Activated T-cell treated with anti-CD3 and anti-CD28 coated beads for 1 hour (primary cell): ENCODE measurements at places on chromosomes 3 and 15.

- DNase-seq = no peak
Observed at GRCh38 chr3:23884481-23884880, 32.3 kb downstream of the NKIRAS1 start.

DNA sequence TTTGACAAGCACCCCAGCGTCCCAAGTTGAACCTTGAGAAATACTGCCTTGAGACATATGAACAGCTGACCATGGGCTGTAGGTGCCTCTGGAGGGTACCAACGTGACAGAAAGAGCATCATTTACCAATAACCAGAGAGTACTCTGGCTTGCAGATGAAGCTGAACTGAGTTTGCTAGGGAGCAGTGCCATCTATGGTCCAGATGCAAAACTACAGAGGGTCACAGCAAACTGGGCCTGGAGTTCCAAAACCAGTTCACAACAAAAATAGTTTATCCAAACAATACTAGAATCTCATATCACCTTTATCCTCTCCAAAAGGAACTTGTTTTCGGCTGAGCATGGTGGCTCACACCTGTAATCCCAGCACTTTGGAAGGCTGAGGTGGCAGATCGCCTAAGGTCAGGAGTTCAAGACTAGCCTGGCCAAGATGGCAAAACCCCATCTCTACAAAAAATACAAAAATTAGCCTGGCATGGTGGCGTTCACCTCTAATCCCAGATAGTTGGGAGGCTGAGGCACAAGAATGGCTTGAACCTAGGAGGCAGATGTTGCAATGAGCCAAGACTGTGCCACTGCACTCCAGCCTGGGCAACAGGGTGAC, 69.3 kb downstream of the CHAC1 start:
- no peak for DNase-seq

GRCh38 chr3:172786036-172786435, 35.5 kb downstream of the ECT2 start:
- DNase-seq = no peak

DNA sequence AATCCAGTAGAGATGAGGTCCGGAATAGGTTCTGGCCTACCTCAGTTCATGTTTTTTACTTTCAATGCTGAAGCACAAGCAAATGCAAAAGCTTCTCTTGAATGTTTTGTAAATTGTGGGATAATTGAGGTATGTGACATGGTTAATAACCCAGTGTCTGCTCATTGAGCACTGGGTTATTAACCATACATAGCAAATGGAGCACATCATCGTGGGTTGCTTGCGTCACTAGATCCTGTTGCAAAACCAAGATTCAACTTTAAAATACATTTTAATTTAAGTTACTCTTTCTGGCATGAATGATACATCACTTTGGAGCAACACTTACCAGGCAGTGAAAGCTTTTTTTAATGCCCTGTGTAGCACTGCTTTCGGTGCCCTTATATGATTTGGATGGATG, 165.6 kb downstream of the IGF1R start:
- DNase-seq = no peak

DNA sequence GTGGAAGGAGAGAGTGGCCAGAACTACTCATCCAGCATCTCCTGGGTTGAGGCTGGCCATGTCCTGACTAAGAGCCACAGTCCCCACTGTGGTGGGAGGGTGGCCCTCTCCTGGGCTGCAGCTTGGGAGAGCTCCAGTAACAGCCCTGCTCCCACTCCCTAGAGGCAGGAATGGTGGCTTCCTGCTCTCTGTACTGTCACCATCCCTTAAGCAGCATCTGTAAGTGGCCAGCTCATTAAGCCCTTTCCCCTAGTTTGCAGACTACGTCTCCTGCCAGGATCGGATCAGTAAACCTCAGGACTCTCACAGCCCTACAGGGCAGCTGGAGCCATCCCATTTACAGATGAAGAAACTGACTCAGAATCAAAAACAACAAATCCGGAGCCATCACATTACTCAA, 30.5 kb downstream of the DNAJB8 start:
- no peak for DNase-seq

DNA sequence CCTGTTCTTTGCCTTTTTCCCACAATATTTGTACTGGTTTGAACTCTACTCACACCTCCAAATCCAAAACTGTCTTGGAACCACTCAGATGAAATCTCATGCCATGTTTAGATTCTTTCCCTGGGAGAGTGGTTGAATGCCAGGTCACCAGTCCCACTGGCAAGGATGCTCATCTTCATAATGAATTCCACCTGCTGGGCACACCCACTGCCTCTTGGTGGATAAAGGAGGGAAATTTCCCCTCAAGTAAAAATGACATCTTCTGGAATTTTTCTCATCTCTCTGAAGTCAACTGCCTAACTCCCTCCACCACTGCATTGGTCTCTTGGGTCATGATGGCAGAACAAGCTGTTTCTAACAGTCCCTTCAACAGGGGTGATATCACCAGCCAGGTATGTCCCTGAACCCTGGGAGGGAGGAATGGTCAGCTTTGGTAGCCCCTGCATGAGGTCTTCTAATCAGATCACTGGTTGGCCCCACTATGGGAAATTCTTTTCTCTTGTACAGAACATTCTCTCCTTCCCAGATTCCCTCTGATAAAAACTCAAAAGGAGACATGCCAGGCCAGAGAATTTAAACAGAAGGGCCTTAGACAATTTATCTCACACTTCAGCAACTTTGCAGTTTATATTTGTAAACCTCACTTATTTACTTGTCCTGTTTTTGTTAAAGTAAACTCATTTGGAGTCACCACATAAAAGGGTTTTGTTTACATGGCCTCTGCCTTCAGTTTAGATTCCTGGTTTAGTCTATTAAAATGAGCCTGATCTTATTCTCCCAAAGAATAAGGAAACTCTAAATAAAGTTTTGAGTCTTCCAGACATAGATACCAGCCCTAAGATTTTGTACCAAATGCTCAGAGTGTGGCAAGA, 143.4 kb downstream of the WNT5A start:
- no peak for DNase-seq
